ENCODE measurements at places on chromosomes 4 and X.
A peak's percentile ranks its signal among the peaks of the same experiment; 100 is the strongest.

GRCh38 chr4:75940692-75941253 lies at the start of gene NAAA:
Gene NAAA, minus strand, starts transcription at chr4:75941013. Its CDS starts 64 bp downstream, at chr4:75940949.
- peak; percentile 95 for DNase-seq
- no peaks in the 10 kb centered on the region for H3K4me1 ChIP-seq
- peak within 1 kb of the TSS; percentile 75 for H3K4me3 ChIP-seq
- H3K36me3 ChIP-seq: no peaks in the 10 kb centered on the region

DNA sequence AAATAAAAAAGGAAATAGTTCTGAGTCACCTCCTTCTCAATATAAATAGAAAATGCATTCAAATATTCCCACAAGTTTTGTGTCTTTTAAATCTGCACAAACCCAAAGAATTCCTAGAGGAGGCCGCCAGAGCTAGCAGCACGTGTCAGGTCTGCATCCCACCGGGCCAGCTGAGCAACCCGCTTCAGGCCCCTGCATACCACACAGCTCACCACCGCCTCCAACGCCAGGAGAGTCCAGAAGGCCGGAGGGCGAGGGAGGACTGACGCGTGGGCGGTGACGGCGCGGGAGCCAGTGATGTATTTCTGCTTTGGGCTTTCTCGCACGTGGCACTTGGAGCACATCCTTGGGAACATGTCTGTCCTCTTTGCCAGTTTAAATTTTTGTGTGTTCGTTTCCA lies 61.9 kb upstream of the CLDN34 start:
- no peak overlapping the region for H3K4me3 ChIP-seq

GRCh38 chrX:22526339-22526738 lies 253.6 kb downstream of the CBLL2 start:
- no peaks in the 10 kb centered on the region for H3K4me1 ChIP-seq
- no peaks in the 10 kb centered on the region for H3K36me3 ChIP-seq
- no peak overlapping the region for H3K4me3 ChIP-seq
- no peak overlapping the region for H3K27ac ChIP-seq
- no peak for DNase-seq
- H3K27me3 ChIP-seq: no peaks in the 10 kb centered on the region

GRCh38 chr4:70603856-70604255 lies 11.8 kb downstream of the AMBN start:
- no peak for DNase-seq
- no peak overlapping the region for H3K27ac ChIP-seq
- no peak overlapping the region for H3K4me3 ChIP-seq
- no peaks in the 10 kb centered on the region for H3K4me1 ChIP-seq
- H3K27me3 ChIP-seq: no peaks in the 10 kb centered on the region

- H3K27me3 ChIP-seq: no peaks in the 10 kb centered on the region
- no peak overlapping the region for H3K27ac ChIP-seq
- DNase-seq: no peak
- H3K36me3 ChIP-seq: no peaks in the 10 kb centered on the region
- H3K4me3 ChIP-seq: no peak overlapping the region
Observed at GRCh38 chrX:154730253-154730891, 20.5 kb downstream of the GAB3 start.

DNA sequence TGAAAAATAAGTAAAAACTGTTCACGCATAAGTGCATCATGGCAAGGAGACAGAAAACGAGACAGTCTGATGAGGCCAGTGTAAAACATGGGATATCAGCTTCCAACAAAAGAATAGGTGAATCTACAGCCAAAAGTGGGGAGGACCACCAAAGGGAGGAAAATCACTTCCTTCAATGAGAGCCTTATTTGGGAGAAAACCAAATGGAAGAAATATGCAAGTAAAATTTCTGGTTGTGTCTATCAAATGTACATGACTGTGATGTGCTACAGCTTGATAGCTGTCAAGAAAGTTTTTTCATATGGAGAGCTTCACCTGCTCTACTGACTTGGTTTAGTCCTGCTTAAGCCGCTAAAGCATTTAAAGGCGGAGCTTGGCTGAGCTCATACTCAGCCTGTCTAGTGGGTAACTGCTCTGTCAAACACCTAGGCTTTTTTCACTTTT lies 66.2 kb downstream of the MAGEA1 start:
- no peak overlapping the region for H3K27ac ChIP-seq
- peak; percentile 74 for DNase-seq
- H3K36me3 ChIP-seq: no peaks in the 10 kb centered on the region

DNA sequence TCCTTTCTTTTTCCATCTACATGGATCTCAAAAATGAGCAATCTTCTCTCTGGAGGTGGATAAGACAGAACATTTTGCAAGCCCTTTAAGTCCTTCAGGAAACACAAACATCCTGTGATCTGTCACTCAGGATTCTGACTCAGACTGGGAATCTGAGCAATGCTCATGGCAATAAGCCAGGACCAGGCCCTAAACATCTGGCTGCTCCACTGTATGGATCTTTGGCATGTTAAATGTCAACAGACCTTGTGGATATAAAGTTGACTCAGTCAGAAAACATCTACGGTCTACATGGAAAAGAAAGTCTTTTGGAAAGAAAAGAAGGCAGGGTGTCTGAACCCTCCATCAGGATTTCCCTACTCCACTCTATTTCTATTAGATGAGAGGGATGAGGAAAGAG lies 17.8 kb upstream of the CHIC2 start:
- H3K27me3 ChIP-seq: no peaks in the 10 kb centered on the region
- no peaks in the 10 kb centered on the region for H3K4me1 ChIP-seq
- H3K36me3 ChIP-seq: no peaks in the 10 kb centered on the region
- DNase-seq: no peak

DNA sequence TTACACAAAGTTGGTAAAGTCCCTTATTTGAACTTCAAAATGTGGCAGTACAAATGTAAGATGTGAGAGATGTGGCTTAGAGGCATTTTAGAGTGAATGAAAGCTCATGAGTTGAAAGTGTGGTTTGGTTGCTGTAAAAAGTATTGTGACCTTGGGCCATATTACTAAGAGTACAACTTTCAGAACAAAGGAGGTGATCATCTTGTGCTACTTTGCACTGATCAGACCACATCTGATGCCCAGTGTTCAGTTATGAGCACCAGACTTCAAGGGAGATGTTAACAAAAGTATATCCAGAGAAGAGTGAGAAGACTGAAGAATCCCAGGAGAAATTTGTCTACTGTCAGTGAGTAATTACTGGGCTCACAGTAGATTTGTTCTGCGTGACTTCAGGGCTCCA lies 30.2 kb downstream of the NLGN3 start:
- H3K36me3 ChIP-seq: no peaks in the 10 kb centered on the region
- no peaks in the 10 kb centered on the region for H3K4me1 ChIP-seq
- no peak for DNase-seq
- H3K27ac ChIP-seq: no peak overlapping the region
- no peak overlapping the region for H3K4me3 ChIP-seq

- no peak for DNase-seq
- H3K4me3 ChIP-seq: no peak overlapping the region
- no peaks in the 10 kb centered on the region for H3K27me3 ChIP-seq
- no peaks in the 10 kb centered on the region for H3K36me3 ChIP-seq
- H3K4me1 ChIP-seq: no peaks in the 10 kb centered on the region
- no peak overlapping the region for H3K27ac ChIP-seq
Observed at GRCh38 chrX:54708404-54708803, 89.7 kb downstream of the ITIH6 start.

DNA sequence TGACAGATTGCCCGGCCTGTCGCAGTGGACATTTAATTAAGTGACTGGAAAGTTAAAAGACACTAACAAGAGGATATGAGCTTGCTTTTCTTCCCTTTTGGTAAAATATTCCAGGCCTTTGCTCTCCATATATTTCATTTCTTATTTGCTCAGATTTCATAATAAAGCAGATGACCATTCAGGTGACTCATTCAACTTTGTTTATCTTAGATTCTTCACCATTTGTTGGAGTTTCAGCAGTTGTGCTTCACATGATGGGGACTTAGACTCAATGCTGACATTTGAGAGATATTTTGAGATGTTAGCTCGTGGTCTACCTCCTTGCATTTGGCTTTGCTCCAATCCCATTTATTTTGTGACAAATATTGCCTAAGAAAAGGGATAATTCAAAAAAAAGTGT lies 312.2 kb downstream of the ARHGAP24 start:
- no peak for DNase-seq
- no peaks in the 10 kb centered on the region for H3K36me3 ChIP-seq
- no peak overlapping the region for H3K4me3 ChIP-seq
- H3K4me1 ChIP-seq: no peaks in the 10 kb centered on the region
- no peak overlapping the region for H3K27ac ChIP-seq
- no peaks in the 10 kb centered on the region for H3K27me3 ChIP-seq

DNA sequence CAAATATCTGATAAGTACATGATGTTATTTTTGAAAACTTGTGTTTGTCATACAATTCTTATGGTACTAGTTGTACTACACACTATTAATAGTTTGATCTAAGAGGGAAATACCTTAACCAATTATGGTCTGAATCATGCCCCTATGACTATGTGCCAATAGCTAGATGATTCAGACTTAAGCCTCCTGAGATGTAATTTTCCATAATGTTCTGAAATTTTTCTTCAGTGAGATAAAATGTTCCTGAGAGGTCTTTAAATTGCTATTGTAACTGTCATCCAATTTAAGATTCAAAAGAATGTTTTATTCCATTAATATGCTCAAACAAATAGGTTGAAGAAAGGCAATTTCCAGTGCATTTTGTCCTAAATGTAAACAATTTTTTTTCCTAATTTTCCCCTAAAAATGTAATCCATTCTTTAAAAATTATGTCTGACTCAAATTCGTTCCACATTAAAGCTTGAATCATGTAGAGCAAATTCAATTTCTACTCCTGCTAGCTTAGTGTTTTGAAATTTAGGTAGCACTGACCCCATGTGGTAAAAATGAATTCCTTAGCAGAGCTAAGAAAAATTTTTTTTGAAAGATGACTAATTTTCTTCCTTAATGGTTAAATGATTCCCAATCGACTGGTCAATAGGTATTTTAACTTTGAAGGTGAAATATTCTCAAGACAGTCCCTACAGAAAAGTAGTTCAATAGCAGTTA lies 49.1 kb downstream of the APOOL start:
- DNase-seq: peak; percentile 9
- H3K27ac ChIP-seq: no peak overlapping the region
- H3K4me1 ChIP-seq: no peaks in the 10 kb centered on the region
- H3K4me3 ChIP-seq: no peak overlapping the region

DNA sequence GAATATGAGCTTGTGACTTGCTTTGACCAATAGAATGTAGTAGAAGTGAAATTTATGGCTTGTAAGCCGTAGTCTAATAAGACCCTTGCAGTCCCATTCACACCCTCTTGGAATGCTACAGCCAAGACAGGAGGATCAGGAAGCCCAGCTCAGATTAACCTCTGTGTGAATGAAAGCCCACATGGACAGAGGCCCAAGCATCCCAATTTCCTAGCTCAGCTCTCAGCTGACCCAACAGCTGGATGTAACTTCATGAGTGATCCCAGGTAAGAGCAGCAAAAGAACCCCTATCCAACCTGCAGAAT lies 12.8 kb upstream of the PPM1K start:
- peak; percentile 28 for DNase-seq
- no peak overlapping the region for H3K27ac ChIP-seq
- no peak overlapping the region for H3K4me3 ChIP-seq
- no peaks in the 10 kb centered on the region for H3K27me3 ChIP-seq
- no peaks in the 10 kb centered on the region for H3K36me3 ChIP-seq

DNA sequence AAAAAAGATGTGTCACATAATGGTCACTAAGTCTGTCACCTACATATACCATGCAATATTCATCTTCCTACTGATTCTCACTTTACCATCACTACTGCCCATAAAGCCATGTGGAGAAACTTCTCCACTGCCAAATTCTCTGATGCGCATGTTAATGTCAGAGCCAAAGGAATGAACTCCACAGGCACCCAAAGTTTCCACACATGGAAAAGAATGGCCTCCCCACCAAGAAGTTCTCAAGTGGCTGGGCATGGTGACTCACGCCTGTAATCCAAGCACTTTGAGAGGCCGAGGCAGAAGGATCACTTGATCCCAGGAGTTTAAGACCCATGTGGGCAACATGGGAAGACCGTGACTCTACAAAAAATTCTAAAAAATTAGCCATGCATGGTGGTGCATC lies 43.8 kb upstream of the UGDH start:
- no peaks in the 10 kb centered on the region for H3K4me1 ChIP-seq
- no peak overlapping the region for H3K4me3 ChIP-seq
- DNase-seq: peak; percentile 18
- no peak overlapping the region for H3K27ac ChIP-seq
- no peaks in the 10 kb centered on the region for H3K36me3 ChIP-seq

GRCh38 chr4:102537269-102537668 lies 36.1 kb downstream of the NFKB1 start:
- no peak for DNase-seq
- no peak overlapping the region for H3K4me3 ChIP-seq
- H3K4me1 ChIP-seq: no peaks in the 10 kb centered on the region
- H3K27me3 ChIP-seq: no peaks in the 10 kb centered on the region

GRCh38 chr4:143420227-143420626 lies 83.6 kb downstream of the GAB1 start:
- H3K27me3 ChIP-seq: no peaks in the 10 kb centered on the region
- DNase-seq: no peak
- no peaks in the 10 kb centered on the region for H3K4me1 ChIP-seq
- no peaks in the 10 kb centered on the region for H3K36me3 ChIP-seq

- no peak overlapping the region for H3K4me3 ChIP-seq
- no peaks in the 10 kb centered on the region for H3K4me1 ChIP-seq
- H3K27ac ChIP-seq: no peak overlapping the region
- H3K27me3 ChIP-seq: no peaks in the 10 kb centered on the region
- DNase-seq: no peak
Observed at GRCh38 chrX:129043138-129043537, 480.2 kb downstream of the SMARCA1 start.

- no peaks in the 10 kb centered on the region for H3K27me3 ChIP-seq
- DNase-seq: no peak
- H3K4me1 ChIP-seq: no peaks in the 10 kb centered on the region
- H3K36me3 ChIP-seq: no peaks in the 10 kb centered on the region
- H3K27ac ChIP-seq: no peak overlapping the region
- H3K4me3 ChIP-seq: no peak overlapping the region
Observed at GRCh38 chr4:98539741-98540140, 118.7 kb downstream of the TSPAN5 start.

GRCh38 chr4:4714331-4714730 lies 145.1 kb upstream of the MSX1 start:
- peak; percentile 76 for DNase-seq
- no peak overlapping the region for H3K4me3 ChIP-seq
- no peaks in the 10 kb centered on the region for H3K36me3 ChIP-seq
- no peaks in the 10 kb centered on the region for H3K27me3 ChIP-seq

Data from mesendoderm (in vitro differentiated cells).